ENCODE measurements at places on chromosomes 1 and 21.
A peak's percentile ranks its signal among the peaks of the same experiment; 100 is the strongest.

- no peak for DNase-seq
Measured at GRCh38 chr1:15411593-15412137, 2.0 kb downstream of the EFHD2 start.

- DNase-seq = no peak
Measured at GRCh38 chr1:186780076-186780475, 48.7 kb upstream of the PLA2G4A start.

- DNase-seq = no peak
Measured at GRCh38 chr1:94672001-94672400, 130.4 kb upstream of the F3 start.

GRCh38 chr1:232486006-232486405 lies 143.9 kb downstream of the SIPA1L2 start:
- no peak for DNase-seq

GRCh38 chr1:107785496-107786202 lies 179.3 kb downstream of the VAV3 start:
- no peak for DNase-seq

GRCh38 chr1:87279536-87279875 lies 49.2 kb upstream of the LMO4 start:
- DNase-seq = no peak

DNA sequence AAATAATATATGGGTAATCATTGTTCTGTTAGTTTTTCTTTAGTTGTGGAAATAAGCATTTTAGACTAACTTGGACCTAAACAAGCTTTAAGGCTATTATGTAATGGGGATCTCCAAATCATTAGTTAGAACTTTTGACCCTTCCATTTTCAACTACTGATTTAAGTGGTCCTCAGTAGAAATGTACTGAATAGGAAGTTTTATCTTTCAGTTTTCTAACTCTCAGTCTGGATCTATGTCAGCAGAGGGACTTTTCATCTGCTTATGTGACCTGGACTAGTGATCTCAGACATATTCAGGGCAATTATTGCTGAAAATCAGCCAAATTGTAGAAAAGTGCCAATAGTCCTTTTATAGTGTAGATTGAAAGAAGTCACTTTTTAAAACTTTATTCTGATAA lies 56.0 kb downstream of the SASS6 start:
- no peak for DNase-seq

DNA sequence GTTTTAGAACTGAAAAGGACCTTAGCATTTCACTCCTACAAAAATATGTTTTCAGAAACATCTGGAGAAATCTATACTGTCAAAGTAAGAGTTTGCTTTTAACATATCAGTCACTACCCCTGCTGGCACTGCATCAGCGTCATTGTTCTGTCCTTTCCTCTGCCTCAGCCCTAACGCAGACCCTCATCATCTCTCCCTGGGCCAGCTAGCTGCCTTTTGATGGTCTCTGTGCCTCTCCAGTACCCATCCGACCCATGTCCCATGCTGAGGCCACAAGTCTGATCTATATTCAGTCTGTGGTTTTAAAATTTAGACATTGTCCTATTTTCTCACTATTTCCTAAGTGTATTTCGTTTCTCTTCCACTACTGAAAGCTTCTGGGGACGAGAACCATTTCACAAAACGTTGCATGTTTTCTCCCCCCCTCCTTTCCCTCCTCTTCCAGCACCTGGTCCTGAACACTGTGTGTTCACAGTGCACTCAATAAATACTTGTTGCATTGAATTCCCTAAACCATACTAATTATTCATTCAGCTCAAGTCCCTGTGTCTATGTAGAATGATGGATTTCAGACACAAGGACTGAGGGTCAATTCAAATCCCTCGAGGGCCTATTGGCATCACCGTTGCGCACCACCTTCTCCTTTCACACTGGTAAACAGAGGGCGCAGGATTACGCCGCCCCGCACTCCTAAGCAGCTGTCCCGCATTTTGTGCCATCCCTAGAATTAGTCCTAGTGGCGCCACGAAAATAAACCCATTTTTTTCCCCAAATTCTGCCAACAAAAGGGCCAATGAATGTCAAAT lies 53.4 kb downstream of the CD2 start:
- DNase-seq = no peak

DNA sequence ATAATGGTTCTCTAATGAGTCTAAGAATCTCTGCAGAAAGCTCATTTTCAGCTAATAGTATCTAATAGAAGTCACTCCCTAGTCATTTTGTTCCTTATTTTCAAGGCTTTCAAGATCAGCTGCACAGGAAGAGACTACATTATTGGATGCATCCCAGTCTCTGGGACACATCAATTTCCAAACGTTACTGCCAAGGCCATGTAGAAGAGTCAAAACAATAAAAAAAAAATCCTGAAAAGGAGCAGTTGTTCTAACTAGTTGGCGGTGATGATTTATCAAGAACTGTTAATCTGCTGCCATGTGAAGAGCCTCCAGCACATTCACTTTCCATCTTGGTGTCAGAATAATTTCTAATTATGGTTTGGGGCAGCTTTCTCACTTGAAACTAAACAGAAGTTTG lies 5.7 kb downstream of the DDAH1 start:
- DNase-seq = no peak

- peak; percentile 87 for DNase-seq
Measured at GRCh38 chr1:207004931-207005830, 27.4 kb downstream of the C1orf116 start.

DNA sequence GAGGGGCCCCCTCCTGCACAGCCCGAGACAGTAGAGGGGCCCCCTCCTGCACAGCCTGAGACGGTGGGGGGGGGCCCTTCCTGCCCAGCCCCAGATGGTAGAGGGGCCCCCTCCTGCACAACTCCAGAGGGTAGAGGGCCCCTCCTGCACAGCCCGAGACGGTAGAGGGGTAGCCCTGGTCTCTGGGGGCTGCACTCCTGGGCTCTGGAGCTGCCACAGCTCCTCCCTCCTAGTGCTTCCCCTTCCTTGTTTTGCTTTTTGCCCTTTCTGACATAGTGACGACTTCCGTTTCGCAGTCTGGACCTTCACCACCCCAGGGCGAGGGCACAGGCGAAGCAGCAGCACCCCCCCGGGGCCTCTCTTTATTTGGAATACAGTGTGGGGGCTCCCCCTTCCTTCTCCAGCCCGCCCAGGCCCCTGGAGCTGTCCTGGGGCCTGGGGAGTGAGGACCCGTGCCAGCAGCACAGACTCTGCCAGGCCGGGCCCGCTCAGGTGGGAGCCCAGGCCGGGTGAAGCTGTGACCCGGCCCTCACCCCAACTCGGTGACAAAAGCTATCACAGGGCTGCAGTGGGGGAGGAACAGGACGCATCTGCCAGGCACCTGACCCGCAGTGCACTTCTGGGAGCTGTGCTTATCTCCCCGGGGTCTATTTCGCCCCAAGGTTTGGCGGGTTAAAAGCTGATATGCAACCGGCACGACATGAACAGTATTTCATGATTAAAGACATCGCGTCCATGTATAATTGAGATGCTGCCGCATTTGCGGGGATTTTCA lies 1.1 kb upstream of the PRXL2B start:
- peak; percentile 55 for DNase-seq

- no peak for DNase-seq
Measured at GRCh38 chr1:233238884-233239431, 56.6 kb downstream of the PCNX2 start.

DNA sequence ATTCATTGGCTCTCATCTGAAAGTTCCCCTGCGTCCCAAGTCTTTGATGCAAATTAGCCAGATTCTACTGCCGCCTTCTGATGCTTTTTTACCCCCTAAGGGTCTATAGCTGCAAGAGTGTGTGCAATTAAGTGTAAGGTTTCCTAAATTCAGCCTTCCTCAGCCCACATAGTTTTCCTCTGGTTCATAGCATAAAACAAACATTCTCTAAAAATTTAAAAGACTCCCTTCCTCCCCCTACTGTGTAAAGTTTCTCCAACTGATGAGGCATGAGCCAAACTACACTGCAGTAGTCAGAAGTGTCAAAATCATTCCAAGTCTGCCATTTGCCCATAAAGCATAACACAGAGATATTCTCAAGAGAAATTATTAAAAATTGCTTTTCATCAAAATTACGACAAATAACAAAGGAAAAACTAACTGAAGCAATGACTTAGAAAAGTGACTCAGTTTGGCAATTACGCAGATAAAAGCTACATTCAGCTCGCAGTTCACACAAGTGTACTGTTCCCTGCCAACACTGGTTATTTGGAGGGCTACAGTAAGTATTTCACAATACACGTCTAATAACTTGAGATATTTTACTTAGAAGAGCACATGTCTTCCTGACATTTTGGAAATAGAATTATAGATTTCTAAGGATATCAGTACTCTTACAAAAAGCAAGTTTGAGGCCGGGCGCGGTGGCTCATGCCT lies 15.4 kb downstream of the KCNH1 start:
- DNase-seq = no peak

- DNase-seq = peak; percentile 68
Measured at GRCh38 chr1:75542818-75543570, 67.9 kb downstream of the SLC44A5 start.

- no peak for DNase-seq
Measured at GRCh38 chr1:206703661-206704060, 19.0 kb downstream of the MAPKAPK2 start.

- no peak for DNase-seq
Measured at GRCh38 chr1:70805641-70806040, 242.0 kb downstream of the PTGER3 start.

GRCh38 chr1:112905395-112906149 lies 50.4 kb downstream of the SLC16A1 start:
- DNase-seq = no peak

- DNase-seq = peak; percentile 81
Measured at GRCh38 chr1:12477936-12478611, 139.9 kb downstream of the DHRS3 start.

DNA sequence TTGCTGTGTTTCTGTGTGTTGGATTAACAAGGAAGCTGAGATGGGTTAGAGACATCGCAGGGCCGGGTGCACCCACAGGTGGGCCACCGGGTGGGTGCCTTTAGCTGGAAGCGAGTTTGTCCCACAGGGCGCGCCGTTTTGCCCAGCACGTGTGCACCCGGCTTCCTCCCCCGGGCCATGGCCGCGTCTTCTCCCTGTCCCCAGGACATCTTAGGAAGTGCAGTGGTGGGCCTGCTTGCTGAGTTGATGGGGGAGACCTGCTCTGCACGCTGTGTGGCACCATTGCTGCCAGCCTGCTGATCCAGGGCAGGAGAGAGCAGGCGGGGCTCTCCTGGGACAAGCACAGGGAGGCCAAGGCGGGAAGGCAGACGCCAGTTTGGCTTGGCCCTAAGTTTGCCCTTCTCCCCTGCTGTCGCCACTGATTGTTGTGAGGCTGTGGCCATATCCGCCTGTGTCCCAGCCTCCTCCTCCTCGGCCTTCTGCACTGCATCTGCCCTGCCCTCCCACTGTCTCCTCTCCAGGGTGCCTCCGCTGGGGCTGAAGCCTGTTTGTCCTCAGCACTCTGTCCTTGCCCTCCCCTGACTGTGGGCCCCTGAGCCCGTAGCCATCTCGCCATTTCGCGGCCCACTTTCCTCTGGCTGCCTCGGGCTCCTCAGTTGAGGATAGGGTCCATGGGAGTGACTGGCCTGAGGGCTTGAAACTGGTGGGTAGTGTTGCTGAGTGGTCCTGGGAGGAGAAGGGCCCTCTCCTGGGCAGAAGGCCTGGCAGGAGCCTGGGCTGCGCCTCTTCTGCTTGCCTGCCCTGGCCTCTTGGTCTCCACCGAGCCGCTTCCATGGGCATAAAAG lies 47.6 kb downstream of the PKNOX1 start:
- no peak for DNase-seq

DNA sequence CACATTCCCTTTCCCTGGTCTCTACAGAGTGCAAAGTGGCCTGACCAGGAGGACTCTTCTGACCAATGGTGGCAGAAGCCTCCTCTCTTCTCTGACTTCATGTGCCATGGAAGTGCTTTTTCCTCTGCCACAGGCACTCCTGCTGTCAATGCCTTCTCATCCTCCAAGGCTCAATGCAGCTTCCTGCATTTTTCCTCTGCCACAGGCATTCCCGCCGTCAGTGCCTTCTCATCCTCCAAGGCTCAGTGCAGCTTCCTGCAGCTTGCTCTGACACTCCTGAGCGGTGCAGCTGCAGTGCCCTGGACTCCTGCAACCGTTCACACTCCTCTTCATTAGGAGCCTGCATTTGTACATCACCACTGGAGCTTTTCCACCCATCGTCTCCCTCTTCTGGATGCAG lies 4.7 kb upstream of the ADARB1 start:
- DNase-seq = no peak

DNA sequence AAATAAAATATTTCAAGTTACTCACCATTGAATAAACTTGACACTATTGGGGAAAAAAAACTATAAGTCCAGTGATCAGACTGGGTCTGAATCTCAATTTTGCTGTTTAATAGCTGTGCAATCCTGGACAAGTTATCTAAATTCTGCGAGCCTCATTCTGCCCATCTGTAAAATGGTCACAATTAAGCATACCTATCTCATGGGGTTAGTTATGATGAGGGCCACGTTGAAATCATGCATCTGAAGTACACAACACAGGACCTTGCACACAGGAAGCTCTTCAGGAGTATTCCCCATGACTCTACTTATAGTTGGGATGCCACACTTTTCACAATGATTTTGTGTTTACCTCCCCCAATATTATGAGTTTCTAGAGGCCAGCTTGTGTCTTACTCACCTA lies 3.8 kb upstream of the HTR1D start:
- DNase-seq = no peak
